ENCODE measurements at places on chromosomes 11 and 22.

DNA sequence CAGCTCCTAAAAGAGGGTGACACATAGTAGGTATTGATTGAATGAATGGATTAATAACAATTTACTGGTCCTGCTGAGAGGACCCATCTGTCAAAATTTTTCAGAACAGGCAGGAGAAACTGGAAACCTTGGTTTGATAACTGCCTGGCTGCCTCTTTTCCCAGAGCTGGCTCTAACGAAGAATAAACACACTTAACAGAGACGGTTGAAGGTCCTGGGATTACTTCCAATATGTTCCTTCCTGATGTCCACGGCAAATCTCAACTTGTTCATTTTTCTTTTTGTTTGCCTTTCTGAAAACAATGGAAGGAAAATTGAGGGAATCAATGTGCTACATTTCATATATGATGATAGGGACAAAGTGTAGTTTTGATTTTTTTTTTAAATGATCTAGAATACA lies 76.5 kb upstream of the SYT13 start:
- no peak for DNase-seq

- DNase-seq = no peak
These were observed 110.7 kb downstream of the ZBTB16 start for GRCh38 chr11:114170226-114170625.

DNA sequence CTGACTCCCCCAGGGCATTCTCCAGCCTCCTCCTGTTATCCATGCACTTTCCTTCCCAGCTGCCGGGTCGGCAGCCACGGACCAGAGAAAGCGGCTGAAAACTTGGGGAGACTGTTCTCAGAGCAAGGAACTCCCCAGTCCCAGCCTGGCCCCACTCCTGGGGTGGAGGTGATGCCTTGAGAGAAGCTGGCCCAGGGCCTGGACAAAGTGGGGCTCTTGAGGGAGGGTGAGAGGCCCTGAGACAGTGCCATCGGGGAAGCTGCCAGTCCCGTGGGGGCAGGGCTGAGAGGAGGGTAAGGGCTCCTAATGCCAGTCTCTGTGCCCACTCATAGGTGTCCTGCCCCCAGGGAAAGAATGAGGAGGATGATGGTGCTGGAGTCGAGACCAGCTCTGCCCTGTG lies 53.8 kb downstream of the FLRT1 start:
- no peak for DNase-seq

- DNase-seq = no peak
These were observed 1147.8 kb downstream of the JRKL start for GRCh38 chr11:97537407-97538150.

GRCh38 chr11:118002541-118003423 lies 16.6 kb downstream of the IL10RA start:
- DNase-seq = no peak

DNA sequence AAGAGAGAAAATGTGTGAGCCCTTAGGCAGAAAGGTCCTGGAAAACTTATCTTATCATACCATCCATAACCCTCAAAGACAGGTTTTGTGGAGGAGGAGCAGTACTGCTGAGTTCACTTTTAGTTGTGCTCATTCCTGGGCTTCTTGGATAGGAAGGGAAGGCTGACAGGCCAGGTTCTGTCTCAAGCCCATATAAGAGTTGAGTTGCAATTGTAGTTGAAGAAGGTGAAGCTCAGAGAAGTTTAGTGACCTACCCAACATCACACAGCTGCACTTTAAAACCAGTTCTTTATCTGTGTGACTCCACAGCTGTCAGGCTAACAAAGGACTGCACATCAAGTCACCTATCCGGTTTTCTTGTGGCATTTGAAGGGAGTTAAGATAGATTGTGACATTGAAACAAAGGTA lies 13.0 kb downstream of the TEAD1 start:
- DNase-seq = no peak

GRCh38 chr11:73804712-73805111 lies 17.0 kb downstream of the MRPL48 start:
- DNase-seq = no peak

GRCh38 chr11:64861227-64861975 lies 16.9 kb upstream of the CDC42BPG start:
- no peak for DNase-seq

DNA sequence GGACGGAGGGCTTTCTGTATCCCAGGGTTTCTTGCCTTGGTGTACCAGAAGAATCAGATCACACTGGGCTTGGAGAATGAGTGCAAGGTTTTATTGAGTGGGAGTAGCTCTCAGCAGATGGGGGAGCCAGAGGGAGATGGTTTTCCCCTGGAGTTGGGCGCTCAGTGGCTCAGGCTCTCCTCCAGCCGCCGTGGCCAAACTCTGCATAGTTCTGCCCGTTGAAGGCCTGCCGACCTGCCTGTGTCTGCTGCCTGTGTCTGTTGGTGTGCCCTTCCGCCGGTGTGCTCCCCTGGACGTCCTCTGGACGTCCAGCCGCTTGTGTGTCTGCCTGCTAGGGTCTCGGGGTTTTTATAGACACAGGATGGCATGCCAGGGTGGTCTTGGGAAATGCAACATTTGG lies 4.5 kb upstream of the ALKBH8 start:
- no peak for DNase-seq

Measured in esophagus squamous epithelium (tissue), 5 donors.